ENCODE measurements at places on chromosomes 7 and 10. TPM values are rescaled to one million over a fixed set of nuclear protein-coding genes. Genes with fewer than 3 reads are reported as not detected.

Gene SLC26A4
- 1.0 TPM for total RNA-seq

Gene MYOZ1
- 5.2 TPM for total RNA-seq

Gene RAB18
- total RNA-seq: 89.2 TPM

Gene MBL2
- not detected for total RNA-seq

Gene MAT1A
- total RNA-seq: 0.69 TPM

Gene GALNT17
- 7.1 TPM for total RNA-seq

Gene TMEM184A
- total RNA-seq: 4.4 TPM

Gene HOXA7
- 2.9 TPM for total RNA-seq

Measured in upper lobe of right lung (tissue), 1 donor.